ENCODE measurements at places on chromosomes 4 and X. TPM values are rescaled to one million over a fixed set of nuclear protein-coding genes. Genes with fewer than 3 reads are reported as not detected.
A peak's percentile ranks its signal among the peaks of the same experiment; 100 is the strongest.

- H3K4me3 ChIP-seq = no peak overlapping the region
- no peak overlapping the region for H3K27ac ChIP-seq
- no peaks in the 10 kb centered on the region for H3K4me1 ChIP-seq
- no peak for DNase-seq
These were observed 111.4 kb downstream of the TSPAN5 start for GRCh38 chr4:98546910-98547594.

Gene AFAP1
- 94.7 TPM for total RNA-seq

DNA sequence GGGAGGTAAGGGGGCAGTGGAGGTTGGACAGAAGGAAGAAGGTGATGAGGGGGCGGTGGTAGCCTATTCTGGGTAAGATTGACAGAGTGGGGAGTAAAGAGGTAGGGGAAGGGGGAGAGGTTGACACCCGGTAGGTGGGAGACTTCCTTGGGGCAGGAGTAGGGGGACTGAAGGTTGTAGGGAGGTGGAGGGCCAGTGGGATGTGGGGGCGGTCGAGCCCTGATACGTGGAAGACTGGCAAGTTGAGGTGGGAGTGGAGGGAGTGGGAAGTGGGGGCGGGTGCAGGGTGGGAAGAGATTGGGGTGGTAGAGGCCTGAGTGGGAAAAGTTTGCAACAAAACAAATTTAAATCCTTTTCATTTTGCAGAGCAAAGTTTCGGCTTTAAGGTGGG, 1.7 kb downstream of the GCNA start:
- H3K36me3 ChIP-seq = peaks cover 10% of the 10 kb centered on the region
- H3K27me3 ChIP-seq = no peaks in the 10 kb centered on the region
- DNase-seq = no peak
- no peak overlapping the region for H3K27ac ChIP-seq
- H3K4me3 ChIP-seq = no peak overlapping the region

Gene PPEF2
- total RNA-seq = not detected

- no peaks in the 10 kb centered on the region for H3K4me1 ChIP-seq
- DNase-seq = peak; percentile 22
- no peak overlapping the region for H3K27ac ChIP-seq
- no peaks in the 10 kb centered on the region for H3K36me3 ChIP-seq
- H3K4me3 ChIP-seq = no peak overlapping the region
- no peaks in the 10 kb centered on the region for H3K27me3 ChIP-seq
These were observed 155.8 kb downstream of the ANTXR2 start for GRCh38 chr4:79917246-79917645.

DNA sequence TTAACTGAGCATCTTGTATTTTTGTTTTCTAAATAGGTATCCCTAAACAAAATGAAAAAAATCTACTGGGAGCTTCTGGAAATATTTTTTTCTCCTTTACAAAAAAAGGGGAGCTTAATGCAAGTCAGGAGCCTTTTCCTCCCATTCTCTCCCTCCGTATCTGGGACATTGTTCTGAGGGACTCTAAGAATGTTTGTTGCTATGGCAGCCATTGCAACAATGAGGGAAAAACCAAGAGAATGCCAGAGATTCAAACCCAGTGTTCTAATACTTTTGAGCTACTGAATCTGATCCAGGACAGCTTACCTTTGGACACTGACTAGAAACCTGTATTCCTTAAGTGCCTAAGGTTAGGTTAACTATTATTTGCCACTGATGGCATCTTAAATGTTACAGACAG, 485.7 kb upstream of the HS3ST1 start:
- no peak for DNase-seq
- no peaks in the 10 kb centered on the region for H3K36me3 ChIP-seq
- no peaks in the 10 kb centered on the region for H3K4me1 ChIP-seq
- H3K27ac ChIP-seq = no peak overlapping the region
- no peak overlapping the region for H3K4me3 ChIP-seq

GRCh38 chrX:63050225-63050624, 300.9 kb downstream of the SPIN4 start:
- H3K4me3 ChIP-seq = no peak overlapping the region
- no peaks in the 10 kb centered on the region for H3K36me3 ChIP-seq
- H3K27me3 ChIP-seq = no peaks in the 10 kb centered on the region
- DNase-seq = peak; percentile 2
- no peak overlapping the region for H3K27ac ChIP-seq
- no peaks in the 10 kb centered on the region for H3K4me1 ChIP-seq

Gene SLC9B2
- total RNA-seq = 14.6 TPM

DNA sequence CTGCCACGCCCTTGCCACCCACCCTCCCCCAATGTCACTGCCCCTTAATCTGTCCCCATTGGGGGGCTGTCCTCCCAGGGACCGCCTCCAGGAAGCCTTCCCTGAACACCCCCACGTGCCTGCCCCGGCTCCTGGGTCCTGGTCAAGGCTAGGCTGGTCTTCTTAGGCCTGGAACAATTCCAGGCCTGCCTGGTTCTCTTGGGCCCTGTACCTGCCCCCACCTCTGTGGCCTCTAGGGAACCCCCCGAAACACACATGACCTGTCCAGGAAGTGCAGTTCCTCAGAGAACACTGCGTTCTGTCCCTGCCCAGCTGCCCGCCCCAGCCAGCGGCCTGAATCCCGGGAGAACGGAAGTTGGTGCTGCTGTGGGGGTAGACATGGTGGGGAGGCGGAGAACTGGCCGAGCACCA, 5.1 kb downstream of the MXD4 start:
- H3K4me3 ChIP-seq = no peak overlapping the region
- DNase-seq = no peak
- no peaks in the 10 kb centered on the region for H3K36me3 ChIP-seq
- no peaks in the 10 kb centered on the region for H3K4me1 ChIP-seq
- no peak overlapping the region for H3K27ac ChIP-seq

GRCh38 chr4:5120067-5120466, 68.8 kb downstream of the STK32B start:
- peak overlapping the region; percentile 30 for H3K4me3 ChIP-seq
- H3K27ac ChIP-seq = peak overlapping the region; percentile 69
- DNase-seq = no peak

Gene CFAP299
- total RNA-seq = not detected

DNA sequence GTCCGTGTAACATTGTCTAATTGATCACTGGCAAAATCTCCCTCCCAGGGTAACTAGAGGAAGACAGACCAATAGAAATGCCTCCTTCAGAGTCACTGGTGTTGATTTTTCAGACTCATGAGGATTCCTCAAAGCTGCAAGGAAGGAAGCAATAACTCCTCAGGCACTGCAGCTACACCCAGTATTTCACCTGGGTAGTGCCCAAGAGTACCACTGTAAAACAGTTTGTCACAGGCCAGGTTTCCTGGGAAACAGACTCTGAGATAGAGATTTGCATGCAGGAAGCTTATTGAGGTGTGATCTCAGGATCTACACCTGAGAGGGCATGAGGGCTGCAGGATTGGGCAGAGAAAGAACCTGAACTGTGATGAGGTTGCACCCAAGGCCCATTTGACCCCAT, 240.7 kb upstream of the ATP6AP2 start:
- no peaks in the 10 kb centered on the region for H3K4me1 ChIP-seq
- no peak overlapping the region for H3K4me3 ChIP-seq
- no peak overlapping the region for H3K27ac ChIP-seq
- no peak for DNase-seq

Gene TEC
- total RNA-seq = 0.67 TPM

Gene ASB9
- 6.5 TPM for total RNA-seq

Gene EXOC1L
- total RNA-seq = not detected

All from Panc1 (cell line).